Right cardiac atrium (tissue), 5 donors: ENCODE measurements at places on chromosomes 4 and X.
A peak's percentile ranks its signal among the peaks of the same experiment; 100 is the strongest.

- DNase-seq, result no peak
These were observed 6.3 kb downstream of the RUFY3 start for GRCh38 chr4:70728091-70728490.

DNA sequence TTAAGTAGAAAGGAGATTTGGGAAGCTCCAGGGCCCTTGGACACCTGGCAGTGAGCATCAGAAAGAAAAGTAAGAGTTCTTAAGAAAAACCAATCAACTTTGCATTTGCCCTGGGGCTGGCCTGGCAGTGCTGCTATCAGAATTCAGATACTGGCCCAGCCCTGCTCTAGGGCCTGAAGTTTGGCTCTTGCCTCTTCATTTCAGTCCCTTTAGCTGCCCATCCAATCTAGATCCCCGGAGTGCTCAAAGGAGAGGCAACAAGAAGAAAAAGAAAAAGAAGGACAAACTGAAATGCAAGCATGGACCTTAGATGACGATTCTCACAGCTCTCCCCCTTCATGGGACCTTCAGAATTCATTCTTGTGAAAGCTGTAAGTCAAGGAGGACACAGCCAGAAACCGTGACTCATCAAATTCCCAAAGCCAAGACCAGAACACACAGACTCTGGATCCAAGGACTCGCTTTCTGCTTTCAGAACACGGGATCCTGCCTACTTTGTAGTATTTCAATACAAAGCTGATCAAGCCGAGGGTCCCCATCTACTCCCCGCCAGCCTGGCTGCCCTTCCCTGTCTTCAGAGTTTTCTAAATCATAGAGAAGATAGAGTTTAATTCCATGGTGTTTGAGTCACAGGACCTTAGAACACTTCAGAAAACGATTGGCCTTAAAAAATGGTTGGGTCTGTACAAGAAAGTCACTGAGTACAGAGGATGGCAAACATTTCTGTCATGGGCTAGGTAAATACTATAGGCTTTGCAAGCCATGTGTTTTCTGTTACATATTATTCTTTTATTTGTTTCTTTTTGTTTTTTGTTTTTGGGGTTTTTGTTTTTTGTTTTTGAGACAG is 103.7 kb downstream of the RBM47 start:
- peak; percentile 42 for DNase-seq

DNA sequence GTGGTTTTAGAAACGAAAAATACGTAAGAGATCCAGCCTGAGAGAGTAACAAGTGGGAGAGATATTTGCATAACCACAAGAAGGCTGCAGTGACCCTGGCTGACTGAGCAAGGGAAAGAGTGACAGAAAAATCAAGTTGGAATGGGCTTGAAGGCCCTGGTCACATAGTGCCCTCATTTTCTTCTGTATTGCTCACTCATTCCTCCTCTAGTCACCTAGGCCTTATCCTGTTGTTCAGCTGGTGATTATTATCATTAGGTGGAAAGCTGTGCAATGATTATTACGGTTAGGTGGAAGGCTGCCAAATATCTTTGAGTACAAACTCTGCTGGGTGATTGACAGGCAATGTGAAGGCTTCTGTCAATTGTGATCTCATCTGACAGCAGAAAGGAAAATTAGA is 2384.1 kb downstream of the PCDH7 start:
- no peak for DNase-seq

GRCh38 chrX:6941041-6941440 is 206.5 kb upstream of the STS start:
- DNase-seq, result no peak

DNA sequence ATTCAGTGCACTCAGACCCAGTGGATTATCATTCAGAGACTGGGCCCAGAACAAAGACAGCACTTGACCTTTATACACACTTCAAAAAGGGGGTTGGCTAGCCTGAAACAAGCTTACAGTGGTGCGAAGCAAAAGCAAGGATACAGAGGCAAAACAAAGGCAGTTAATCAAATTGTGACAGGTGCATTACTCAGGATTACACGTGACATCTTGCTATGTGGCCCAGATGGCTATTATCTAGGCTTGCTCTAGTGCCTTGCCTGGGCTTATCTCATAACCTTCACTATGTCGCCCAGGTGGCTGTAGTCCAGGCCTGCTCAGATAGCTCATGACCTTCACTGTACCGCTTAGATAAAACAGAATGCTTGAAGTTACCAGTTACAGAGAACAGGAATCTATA is 1092.1 kb upstream of the PRKX start:
- no peak for DNase-seq

DNA sequence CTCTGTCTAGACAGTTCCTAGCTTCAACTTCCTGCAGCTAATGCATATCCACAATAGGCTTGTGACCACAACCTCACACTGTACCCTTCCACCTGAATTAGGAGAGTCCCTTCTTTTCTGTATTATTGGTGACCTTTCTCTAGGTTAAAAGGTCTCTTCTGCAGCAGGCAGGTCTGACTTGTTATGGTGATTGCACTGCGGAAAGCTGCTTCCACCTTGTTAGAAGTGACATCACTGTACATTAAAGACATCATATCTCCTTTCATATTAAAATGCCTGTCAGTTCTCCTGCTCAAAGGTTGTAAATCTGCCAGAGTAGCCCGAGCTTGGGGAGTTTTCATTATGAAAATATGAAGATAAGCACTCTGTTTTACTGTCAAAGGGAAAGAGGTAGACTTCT is 21.5 kb upstream of the LSM6 start:
- DNase-seq, result no peak

GRCh38 chr4:108426493-108426892 is 193.9 kb upstream of the RPL34 start:
- DNase-seq, result no peak

DNA sequence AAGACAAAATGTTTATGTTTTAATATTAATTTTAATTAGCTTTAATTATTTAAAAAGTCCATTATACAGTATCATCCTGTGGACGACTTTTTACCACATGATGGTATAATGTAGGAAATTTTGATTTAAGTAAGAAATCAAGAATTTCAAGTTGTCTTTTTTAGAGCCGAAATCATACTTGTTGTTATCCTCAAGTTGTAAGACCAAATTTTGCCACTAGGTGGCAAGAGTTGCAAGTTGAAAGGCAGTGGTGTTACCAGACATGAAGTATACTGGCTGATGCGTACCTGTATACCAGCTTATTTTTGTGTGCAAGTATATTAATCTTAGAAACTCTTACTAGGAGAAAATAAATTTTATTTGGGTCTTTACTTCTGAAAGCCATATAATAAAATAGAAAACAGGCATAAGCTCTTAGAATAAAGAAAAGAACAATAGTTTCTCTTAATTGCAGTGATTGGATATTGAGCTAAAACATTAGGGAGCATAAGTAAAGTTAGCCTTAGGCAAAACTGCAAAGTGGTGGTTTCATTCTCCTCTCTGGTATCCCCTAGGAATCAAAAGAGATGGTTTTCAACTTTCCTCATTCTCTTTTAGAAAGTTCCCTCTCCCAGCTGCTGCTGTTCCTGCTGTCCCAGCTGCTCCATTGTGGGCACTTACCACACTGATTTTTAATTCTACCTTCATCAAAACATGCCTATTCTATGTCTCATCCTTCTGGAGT is 118.0 kb upstream of the WDFY3 start:
- no peak for DNase-seq

DNA sequence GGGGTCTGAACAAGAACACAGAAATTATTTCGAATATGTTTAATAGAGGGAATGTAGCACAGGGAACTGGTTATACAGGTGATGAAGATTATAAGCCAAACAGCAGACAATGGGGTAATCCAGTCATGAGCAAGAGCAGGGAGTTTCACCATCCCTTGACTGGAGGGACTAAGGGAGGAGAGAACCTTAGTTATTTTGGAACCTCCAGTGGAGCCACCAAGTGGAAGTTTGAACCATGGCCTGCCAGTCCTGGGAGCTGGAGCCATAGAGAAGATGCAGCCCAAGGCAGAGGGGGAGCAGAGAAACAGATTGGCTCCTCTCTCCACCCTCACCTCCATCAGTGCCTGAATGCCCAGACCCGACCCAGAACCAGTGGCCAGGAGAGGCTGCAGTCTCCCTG is 264.6 kb upstream of the RASGEF1B start:
- DNase-seq, result no peak

DNA sequence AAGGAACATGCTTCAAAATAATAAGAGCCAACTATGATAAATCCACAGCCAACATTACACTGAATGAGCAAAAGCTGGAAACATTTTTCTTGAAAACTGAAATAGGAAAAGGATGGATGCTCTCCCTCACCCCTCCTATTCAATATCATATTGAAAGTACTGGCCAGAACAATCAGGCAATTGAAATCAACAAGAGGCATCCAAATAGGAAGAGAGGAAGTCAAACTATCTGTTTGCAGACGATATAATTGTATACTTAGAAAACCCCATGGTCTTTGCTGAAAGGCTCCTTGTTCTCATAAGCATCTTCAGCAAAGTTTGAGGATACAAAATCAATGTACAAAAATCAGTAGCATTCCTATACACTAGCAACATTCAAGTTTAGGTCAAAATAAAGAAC is 1562.5 kb upstream of the ADGRL3 start:
- no peak for DNase-seq

DNA sequence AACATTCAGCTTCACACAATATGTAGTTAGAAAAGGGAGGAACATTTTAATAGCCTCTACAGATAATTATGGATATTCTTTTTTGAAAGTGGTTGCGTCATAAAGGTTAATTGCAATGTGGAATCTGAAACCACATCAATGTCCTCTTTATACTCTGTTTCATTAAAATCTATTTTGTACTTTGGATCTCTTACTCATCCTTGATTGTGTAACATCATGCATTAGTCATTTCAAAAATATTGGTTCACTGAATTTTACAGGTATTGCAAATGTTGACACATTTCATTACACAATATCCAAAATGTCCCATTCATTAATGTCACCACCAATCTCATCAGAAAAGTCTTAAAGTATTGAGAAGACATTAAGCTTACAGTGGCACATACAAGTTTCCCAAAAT is 62.7 kb upstream of the USP9X start:
- DNase-seq, result no peak

DNA sequence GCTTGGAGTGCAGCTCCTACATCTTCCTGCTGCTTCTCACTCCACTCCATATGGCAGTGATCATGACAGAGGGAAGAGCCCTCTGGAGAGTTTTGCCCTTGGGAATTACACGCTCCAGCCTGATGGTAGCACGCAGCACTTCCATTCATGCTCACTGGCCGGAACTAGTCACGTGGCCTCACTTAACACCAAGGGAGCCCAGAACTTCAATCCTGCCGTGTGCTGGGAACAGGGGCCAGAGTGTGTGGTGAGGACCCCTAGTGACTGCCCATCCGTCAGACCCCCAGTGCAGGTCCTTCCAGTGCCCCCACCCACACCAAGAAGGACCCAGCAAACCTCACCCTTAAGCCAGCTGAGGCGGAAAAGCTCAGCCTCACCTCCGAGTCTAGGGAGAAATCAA is 230.7 kb downstream of the EVC2 start:
- no peak for DNase-seq

GRCh38 chrX:68669094-68669860 is 21.8 kb downstream of the STARD8 start:
- DNase-seq, result no peak

- no peak for DNase-seq
These were observed 11.5 kb downstream of the CTAG1A start for GRCh38 chrX:154596290-154596929.

- DNase-seq, result no peak
These were observed 146.1 kb downstream of the PDHA2 start for GRCh38 chr4:95985791-95986550.

GRCh38 chr4:15971068-15971801 is 8.3 kb upstream of the FGFBP2 start:
- no peak for DNase-seq

DNA sequence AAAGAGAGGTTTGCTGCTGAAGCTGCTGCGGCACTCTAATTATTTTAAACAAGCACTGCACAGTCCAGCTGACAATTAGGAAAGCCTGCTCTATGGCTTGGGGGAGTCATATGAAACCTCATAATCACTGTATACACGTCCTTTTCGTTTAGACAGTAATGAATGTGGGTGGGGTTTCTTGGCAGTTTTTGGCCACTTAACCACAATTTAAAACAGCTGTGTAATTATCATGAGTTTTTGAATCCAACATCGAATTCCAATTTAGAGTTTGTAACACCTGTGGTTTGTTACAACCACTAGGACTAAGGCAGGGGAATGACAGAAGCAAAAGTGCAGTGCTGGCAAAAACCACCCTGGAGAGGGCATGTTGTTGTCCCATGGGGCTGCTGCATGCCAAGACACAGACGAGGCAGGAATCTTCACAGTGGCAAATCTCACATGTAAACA is 99.5 kb downstream of the CXXC4 start:
- DNase-seq, result no peak

DNA sequence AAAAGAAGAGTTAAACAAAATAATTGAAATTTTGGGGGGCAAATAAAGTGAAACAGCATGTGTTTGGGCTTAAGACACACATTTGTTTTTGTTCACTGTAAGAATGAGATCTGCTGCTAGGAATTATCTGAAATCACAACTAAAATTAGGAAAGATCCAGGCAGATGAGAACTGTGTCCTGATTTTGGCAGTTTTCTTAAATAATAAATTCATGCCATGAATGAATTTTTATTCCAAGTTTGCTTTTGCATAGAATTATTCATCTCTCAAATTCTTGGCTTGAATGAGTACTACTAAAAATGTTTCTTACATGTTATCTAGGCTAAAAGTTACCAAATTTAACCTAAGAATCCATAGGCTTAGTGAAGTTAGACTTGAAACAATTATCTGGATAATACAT is 321.7 kb downstream of the ANK2 start:
- no peak for DNase-seq

DNA sequence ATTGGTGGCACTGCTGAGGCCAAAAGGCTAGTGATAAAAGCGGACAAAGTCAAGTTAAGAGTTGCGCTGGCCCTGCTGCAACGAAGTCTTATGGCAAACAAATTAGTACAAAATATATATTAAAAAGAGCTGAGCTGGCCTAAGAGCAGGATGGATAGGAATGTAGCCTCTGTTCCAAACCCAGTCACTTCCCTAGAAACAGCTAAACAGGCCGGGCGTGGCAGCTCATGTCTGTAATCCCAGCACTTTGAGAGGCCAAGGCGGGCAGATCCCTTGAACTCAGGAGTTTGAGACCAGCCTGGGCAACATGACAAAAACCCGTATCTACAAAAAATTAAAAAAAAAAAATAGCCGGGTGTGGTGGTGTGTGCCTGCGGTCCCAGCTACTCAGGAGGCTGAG is 32.4 kb upstream of the UGDH start:
- DNase-seq, result peak; percentile 58

GRCh38 chrX:14411326-14411725 is 118.0 kb upstream of the GLRA2 start:
- no peak for DNase-seq

- no peak for DNase-seq
These were observed 118.5 kb downstream of the WDFY3 start for GRCh38 chr4:84847978-84848377.
